ENCODE measurements at places on chromosomes 7 and 10. TPM values are rescaled to one million over a fixed set of nuclear protein-coding genes. Genes with fewer than 3 reads are reported as not detected.

Gene IL6
- not detected for polyA plus RNA-seq

Gene TAS2R5
- 0.52 TPM for polyA plus RNA-seq

Gene CPEB3
- polyA plus RNA-seq, result 1.5 TPM

Gene PRKG1
- polyA plus RNA-seq, result not detected

Gene TSPAN14
- polyA plus RNA-seq, result 246 TPM

Gene AKR1E2
- 1.5 TPM for polyA plus RNA-seq

Gene NRCAM
- 0.32 TPM for polyA plus RNA-seq

Gene ZNF853
- 1.9 TPM for polyA plus RNA-seq

Gene VPS37D
- not detected for polyA plus RNA-seq

Gene DUSP5
- polyA plus RNA-seq, result 10.6 TPM

Gene VGF
- not detected for polyA plus RNA-seq

Gene SMARCD3
- 4.6 TPM for polyA plus RNA-seq

Gene TMEM184A
- not detected for polyA plus RNA-seq

Gene TRIM50
- polyA plus RNA-seq, result not detected

Gene CYP3A4
- not detected for polyA plus RNA-seq

Gene GPR26
- not detected for polyA plus RNA-seq

Gene IFIT3
- 5.1 TPM for polyA plus RNA-seq

Gene PTF1A
- polyA plus RNA-seq, result not detected

Gene TMEM178B
- 0.23 TPM for polyA plus RNA-seq

Gene PDE1C
- polyA plus RNA-seq, result not detected

Gene PLXDC2
- polyA plus RNA-seq, result not detected

Gene KAZALD1
- polyA plus RNA-seq, result not detected

Gene PALD1
- not detected for polyA plus RNA-seq

Gene LMBR1
- 35.3 TPM for polyA plus RNA-seq

Gene FAM13C
- polyA plus RNA-seq, result not detected

Gene SLF2
- 18.3 TPM for polyA plus RNA-seq
